ENCODE measurements at places on chromosomes 1 and 21. TPM values are rescaled to one million over a fixed set of nuclear protein-coding genes. Genes with fewer than 3 reads are reported as not detected.

AQP10 gene
- not detected for total RNA-seq

PSMA5 gene
- 106 TPM for total RNA-seq

PTAFR gene
- total RNA-seq: 0.16 TPM

GJA9 gene
- total RNA-seq: not detected

SMIM1 gene
- 0.70 TPM for total RNA-seq

OR2T33 gene
- not detected for total RNA-seq
